Esophagus squamous epithelium (tissue), 5 donors: ENCODE measurements at places on chromosomes 13 and 19. TPM values are rescaled to one million over a fixed set of nuclear protein-coding genes. Genes with fewer than 3 reads are reported as not detected.

- DNase-seq = no peak
- H3K36me3 ChIP-seq = peaks cover 29% of the 10 kb centered on the region
- peak overlapping the region; percentile 4 for H3K4me3 ChIP-seq
- peaks cover 16% of the 10 kb centered on the region for H3K4me1 ChIP-seq
Measured at GRCh38 chr19:48249502-48250014, 6.2 kb downstream of the CARD8 start.

GRCh38 chr13:95499811-95500712 is 52.5 kb upstream of the CLDN10 start:
- H3K27ac ChIP-seq = no peak overlapping the region
- DNase-seq = no peak
- H3K36me3 ChIP-seq = no peaks in the 10 kb centered on the region
- peaks cover 38% of the 10 kb centered on the region for H3K4me1 ChIP-seq
- no peak overlapping the region for H3K4me3 ChIP-seq

DNA sequence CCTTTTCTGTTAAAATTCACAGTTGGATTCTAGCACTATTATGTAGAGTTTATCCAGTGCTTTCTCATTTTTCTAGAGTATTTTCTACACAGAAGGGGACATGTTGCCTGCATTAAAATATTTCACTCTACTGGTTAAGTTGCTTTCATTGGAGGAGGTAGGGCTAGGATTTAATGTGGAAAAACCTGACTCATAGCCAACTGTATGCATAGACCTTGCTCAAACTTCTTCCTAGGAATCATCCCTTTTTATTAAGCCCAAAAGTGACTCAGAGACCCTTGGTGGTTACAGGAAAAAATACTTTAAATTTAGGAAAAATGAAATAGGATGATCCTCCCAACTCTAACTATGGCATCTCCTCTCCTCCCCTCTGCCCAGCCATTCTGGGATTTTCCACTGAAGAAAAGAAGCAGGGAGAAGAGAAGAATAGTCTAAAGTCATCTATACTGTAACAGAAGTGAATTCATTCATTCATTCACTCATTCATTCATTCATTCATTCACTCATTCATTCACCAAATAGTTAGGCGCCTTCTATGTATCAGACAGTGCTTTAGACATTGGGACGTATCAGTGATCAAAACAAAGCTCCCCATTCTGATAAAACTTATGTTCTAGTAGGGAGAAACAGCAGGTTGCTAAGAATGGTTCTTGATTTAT is 109.0 kb upstream of the HTR2A start:
- no peaks in the 10 kb centered on the region for H3K27me3 ChIP-seq
- no peak for DNase-seq
- H3K4me1 ChIP-seq = no peaks in the 10 kb centered on the region

- H3K36me3 ChIP-seq = no peaks in the 10 kb centered on the region
- peaks cover 17% of the 10 kb centered on the region for H3K27me3 ChIP-seq
- no peak for DNase-seq
Measured at GRCh38 chr13:36813225-36813624, 5.8 kb upstream of the RFXAP start.

NCAN gene
- not detected for total RNA-seq

SHISA2 gene
- 0.23 TPM for total RNA-seq
